ENCODE measurements at places on chromosomes 11 and 22. TPM values are rescaled to one million over a fixed set of nuclear protein-coding genes. Genes with fewer than 3 reads are reported as not detected.

ANO1 gene
- total RNA-seq, result 38.4 TPM

INSC gene
- 0.68 TPM for total RNA-seq

VPS26B gene
- 20.2 TPM for total RNA-seq

CCDC188 gene
- not detected for total RNA-seq

CSNK2A3 gene
- total RNA-seq, result 4.1 TPM

ZBTB16 gene
- total RNA-seq, result under 0.01 TPM

OR4A16 gene
- total RNA-seq, result not detected

CARS1 gene
- total RNA-seq, result 124 TPM

DERL3 gene
- under 0.01 TPM for total RNA-seq

Data from nasal cavity respiratory epithelium epithelial cell of viscerocranial mucosa (primary cell).